Stimulated activated CD4-positive, alpha-beta T cell treated with anti-CD3 and anti-CD28 coated beads, Interleukin-15, amount 100 ng/mL, for 1 hour (primary cell): ENCODE measurements at places on chromosomes 2 and 18.

- no peak for DNase-seq
Observed at GRCh38 chr2:16669388-16669787, 3.8 kb upstream of the CYRIA start.

DNA sequence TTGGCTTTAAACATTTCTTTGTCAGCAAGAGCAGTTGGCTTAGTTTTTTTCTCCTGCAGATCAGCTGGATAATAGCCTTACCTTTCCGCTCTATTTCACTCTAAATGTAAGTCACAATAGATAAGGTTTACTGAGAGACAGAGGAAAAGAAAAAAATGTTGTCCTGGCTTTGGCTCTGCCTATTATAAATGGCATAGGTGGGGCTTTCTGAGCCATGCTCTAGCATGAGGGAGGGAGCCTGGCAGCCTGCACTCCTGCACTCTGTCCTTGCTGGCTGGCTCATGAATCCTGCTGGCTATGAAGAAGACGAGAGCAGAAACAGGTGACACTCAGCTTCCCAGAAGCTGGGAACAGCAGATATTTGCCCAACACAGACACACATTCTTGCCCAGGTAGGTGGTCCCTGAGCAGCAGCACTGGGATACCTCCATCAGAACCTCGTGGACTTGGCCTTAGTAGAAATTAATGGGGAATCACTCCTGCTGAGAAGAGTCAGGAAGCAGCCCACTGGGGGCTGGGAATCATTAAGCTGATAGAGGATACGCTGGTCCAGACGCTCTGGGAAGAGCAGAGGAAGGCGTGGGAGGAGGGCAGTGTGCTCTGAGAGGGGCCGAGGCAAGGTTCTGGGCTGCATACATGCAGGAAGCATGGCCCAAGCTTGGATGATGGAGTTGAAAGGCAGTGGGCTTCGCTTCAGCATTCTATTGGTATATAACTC, 514.4 kb upstream of the HS6ST1 start:
- no peak for DNase-seq

- no peak for DNase-seq
Observed at GRCh38 chr2:182804128-182804527, 62.3 kb downstream of the FRZB start.

- DNase-seq = no peak
Observed at GRCh38 chr2:10926191-10926820, 14.6 kb downstream of the KCNF1 start.

GRCh38 chr2:10260130-10260529, 42.6 kb upstream of the HPCAL1 start:
- no peak for DNase-seq

DNA sequence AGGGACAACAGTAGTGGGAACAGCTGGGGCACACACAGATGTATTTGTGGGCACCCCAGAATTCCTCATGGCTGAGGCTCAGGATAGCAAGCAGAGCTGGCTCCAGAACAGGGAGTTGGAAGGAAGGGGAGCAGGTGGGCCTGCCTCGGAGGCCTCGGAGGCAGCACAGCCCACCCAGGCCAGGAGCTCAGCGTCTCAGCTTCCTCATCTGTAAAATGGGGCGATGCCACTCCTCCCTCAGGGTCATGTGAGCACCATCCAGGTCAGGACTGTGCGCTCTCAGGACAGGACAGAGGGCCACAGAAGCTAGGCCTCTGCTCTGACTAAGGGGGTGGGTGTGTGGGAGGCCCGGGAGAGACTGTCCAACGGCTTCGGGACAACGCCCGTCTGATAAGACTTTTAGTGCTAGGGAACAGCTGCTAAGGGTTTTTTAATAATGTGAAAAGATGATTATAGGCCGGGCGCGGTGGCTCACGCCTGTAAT, 106.2 kb downstream of the HDAC4 start:
- DNase-seq = no peak

GRCh38 chr2:42147641-42148274, 21.4 kb upstream of the EML4 start:
- no peak for DNase-seq

- no peak for DNase-seq
Observed at GRCh38 chr2:150234787-150235446, 252.6 kb downstream of the RND3 start.

GRCh38 chr2:167944825-167945659, 302.4 kb downstream of the STK39 start:
- DNase-seq = no peak

GRCh38 chr2:24429197-24430074, 61.6 kb upstream of the NCOA1 start:
- no peak for DNase-seq
